ENCODE measurements at places on chromosomes 11 and 22. TPM values are rescaled to one million over a fixed set of nuclear protein-coding genes. Genes with fewer than 3 reads are reported as not detected.

DNA sequence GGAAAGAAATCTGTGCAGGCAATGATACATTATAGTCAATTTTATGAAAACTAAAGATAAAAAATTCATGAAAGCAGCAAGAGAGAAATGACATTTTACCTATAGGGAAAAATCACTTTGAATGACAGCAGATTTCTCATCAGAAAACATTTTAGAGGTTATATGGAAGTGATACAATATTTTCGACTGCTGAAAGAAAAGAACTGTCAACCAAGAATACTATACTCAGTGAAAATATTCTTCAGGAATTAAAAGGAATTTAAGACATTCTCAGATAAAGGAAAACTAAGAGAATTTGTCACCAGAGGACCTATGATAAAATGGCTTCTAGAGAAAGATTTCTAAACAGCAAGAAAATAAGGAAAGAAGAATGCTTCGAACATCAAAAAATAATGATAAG is 820.8 kb downstream of the DLG2 start:
- no peak for DNase-seq

The KIRREL3 gene
- total RNA-seq = not detected

DNA sequence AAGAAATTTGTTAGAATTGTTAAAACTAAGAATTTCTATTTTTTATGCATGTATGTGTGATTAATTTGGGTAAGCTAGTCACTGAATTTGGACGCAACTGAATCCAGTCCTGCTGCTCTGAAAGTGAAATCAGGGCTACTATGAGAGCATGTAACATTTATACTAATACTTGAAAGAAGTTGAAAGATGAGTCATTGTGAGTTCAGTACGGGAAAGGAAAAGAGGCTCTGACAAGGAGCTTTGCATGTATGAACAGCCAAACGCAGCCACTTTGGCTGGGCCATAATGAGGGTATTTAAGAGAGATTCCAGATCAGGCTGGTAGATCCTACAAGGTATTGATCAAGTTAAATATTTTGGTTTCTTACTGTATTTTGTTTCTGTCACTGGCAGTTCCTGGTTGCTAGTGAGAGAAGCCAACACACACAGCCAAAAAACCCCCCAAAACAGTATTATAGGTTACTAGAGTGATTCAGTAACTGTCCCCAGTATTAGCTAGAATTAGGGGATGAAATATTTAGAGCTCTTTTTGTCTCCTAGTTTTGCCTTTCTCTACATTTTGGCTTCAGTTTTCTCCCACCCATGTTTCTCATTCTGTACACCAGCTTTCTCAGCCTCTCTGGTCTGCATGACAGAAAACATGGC is 14.1 kb downstream of the AASDHPPT start:
- DNase-seq = no peak

- DNase-seq = peak; percentile 83
Observed at GRCh38 chr22:45994491-45995404, 17.8 kb upstream of the WNT7B start.

GRCh38 chr11:36390963-36391471 is 94.9 kb downstream of the PRR5L start:
- no peak for DNase-seq

DNA sequence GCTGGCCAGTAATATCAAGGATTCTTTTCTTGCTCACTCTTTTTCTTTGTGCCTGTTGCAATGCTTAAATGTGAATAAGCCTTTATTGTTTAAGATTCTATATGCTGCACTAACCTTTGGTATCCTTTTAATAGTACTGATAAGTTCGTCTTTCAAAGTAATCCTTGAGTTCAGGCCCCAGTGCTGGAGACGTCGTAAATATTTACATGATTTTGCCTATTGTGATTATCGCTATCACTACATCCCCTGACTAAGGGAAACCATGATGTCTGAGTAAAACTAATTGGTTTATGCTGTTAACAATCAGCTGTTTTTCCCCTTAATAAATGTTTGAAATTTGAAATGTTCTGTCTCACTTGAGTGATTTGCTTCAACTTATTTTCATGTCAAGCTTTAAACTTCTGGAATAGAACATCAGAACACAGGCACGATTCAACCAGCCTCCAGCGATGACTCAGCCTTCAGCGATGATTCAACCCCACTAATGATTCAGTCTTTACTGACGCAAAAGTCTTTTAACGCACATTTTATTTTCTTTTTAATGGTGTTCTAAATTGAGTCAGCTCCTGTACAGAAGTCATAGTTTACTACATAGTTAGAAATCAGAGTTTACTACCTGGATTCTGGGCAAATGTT is 3.9 kb downstream of the HTATIP2 start:
- DNase-seq = no peak

DNA sequence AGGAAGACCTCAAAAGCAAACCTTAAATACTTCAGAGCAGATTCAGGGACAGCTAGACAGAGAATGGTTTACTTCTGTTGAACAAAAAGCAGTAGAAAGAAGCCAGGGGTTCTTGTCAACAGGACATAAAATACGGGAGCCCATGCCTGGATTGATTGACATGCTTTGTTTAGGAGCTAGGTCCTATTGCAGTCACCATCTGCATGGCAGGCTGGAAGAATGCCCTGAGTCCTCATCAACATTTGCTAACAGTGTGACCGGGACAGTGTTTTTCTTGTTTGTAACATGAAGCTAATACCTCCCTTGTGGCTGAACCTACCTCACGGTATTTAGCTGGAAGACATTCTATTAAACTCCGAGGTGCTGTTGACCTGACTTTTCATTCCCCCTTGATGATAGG is 225.4 kb downstream of the NTM start:
- DNase-seq = no peak

DNA sequence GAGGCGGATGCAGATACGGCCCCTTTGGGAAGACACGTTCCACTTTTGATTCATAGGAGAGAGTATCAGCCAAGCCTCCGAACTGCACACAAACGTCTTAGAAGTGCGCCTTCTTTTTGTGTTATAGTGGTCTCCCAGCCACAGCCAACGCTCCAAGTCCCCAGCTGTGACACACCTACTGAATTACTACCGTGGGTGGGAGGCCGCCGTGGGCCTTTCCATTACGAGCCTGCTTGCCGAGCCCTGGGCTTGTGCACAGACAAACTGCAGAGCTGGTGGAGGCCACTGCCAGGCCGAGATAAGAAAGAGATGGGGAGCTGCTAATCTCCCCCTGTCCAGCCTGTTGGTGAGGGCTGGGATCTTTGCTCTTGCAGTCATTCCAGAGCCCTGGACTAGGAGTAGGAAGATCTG is 761 bp downstream of the HMBS start:
- no peak for DNase-seq

DNA sequence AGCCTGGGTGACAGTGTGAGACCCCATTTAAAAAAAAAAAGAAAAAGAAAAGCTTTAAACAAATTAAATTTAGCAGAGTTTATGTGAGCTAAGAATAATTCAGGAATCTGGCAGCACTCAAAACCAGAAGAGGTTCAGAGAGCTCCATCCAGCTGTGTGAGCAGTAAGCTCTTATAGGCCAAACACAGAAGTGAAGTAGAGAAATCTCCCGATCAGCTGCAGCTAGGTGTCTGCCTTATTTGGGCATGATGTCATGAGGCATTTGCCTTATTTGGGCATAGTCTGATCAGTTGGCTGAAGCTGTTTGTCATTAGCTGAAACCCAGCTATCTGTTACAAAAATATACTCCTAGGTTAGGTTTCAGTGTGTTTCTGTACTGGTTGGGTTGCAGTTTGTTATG is 8.2 kb downstream of the MS4A15 start:
- no peak for DNase-seq

- DNase-seq = peak; percentile 35
Observed at GRCh38 chr22:20979243-20979809, 2.8 kb upstream of the LZTR1 start.

The FHIP1B gene
- 33.8 TPM for total RNA-seq

DNA sequence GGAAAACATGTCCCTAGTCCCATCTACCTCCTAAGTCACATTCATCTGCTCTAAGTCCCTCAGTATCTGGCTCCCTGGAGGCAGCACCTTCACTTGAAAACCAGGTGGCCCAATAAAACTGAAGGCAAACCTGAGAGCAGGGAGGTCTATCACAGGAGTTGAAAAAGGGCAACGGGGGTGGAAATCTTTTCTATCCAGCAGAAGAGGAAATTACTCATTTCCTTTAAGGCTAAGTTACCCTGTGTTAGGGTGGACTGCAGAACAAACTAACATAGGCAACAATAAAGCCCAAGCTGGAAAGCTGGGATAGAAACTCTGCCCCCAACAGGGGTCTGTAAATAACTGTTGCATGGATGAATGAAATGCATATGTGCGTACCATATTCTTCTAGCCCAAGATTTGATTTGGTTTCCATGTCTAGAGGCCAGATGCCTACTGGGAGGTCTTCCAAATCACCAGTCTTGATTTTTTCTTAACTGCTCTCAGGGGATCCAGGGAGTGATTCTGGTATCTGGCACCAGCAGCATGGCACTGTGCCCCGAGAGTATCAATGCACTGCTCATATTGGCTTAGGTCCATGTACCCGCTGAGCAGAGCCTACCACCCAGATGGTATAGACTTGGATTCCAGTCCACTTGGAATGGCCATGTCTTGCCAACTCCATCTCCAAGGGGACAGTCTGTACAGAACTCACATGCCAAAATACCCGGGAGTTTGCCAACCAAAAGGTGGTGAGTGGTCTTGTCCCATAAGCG is 350.0 kb upstream of the NCAM1 start:
- no peak for DNase-seq

The FANCF gene
- 8.8 TPM for total RNA-seq

GRCh38 chr22:44638971-44639760 is 62.8 kb upstream of the PRR5 start:
- DNase-seq = no peak

DNA sequence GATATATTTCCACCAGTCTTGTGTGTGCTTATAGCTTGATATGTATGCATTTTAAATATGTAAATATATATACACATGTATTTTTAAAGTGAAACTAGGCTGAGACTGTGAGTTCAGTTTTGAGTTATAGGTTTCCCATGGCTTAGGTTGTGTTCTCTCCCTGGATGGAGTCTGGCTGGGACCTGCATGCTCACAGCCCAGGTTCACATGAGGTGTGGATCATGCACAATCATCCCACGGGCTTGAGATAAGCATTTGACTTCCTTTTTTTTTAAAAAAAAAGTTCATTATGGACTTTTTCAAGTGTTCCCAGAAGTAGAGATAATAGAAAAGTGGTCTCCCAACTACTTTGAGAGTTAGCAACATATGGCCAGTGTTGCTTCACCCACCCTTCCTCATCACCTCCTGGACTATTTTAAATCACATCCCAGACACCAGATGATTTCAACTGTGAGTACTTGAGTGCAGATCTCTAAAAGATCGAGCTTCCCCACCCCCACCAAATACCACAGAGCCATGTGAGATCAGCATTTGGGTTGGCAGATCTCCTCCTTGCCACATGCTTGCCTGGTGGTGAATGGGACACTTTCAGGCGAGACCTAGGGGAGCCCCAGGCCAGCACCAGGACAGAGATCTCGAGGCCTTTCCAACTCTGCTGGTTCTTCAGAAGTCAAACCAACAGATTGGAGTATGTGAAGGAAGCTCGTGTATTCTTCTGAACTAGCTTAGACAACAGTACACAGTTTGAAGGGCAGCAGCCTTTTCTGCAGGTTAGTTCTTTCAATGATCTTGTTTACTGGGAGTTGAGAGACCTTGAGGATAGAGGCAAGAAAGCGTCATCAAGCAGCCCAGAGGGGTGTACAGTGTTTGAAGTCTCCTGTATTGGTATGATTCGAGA is 15.9 kb downstream of the MED15 start:
- no peak for DNase-seq

DNA sequence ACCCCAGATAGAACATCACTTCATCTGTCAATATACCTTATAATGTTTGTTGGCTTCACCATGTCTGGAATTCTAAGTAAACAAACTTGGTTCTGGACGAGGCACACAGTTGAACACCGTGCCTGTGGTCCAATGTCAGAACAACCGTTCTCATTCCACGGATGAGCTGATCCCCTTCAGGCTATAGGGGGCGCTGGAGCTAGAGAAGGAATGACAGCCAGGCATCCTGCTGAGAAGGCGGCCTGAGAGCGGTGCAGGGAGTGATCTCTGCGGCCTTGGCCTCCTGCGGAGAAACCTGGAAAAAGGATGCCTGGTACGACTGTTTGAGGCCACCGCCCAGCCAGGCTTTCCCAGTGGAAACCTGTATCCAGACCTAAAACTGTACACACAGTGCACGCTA is 48.7 kb downstream of the FDX1 start:
- no peak for DNase-seq

DNA sequence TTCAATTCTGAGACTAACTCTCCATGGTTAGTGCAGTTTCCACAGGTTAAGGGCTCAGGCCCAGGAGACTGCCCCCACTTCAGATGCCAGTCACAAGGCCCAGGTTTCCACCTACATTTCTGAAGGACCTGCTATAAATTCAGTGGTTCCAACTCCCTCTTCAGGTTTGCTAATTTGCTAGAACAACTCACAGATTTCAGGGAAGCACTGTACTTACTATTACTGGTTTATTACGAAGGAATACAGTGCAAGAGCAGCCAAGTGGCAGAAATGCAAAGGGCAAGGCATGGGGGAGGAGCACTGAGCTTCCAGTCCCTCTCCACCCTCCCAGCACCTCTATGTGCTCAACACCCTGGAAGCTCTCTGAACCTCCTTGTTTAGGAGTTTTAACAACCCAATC is 39.3 kb upstream of the SPON1 start:
- no peak for DNase-seq

The MEI1 gene
- total RNA-seq = 53.8 TPM

GRCh38 chr22:30015229-30015797 is 65.0 kb upstream of the HORMAD2 start:
- DNase-seq = no peak

GRCh38 chr11:13336246-13336878 is 58.8 kb downstream of the BMAL1 start:
- DNase-seq = no peak

GRCh38 chr22:30245985-30246813 is at the start of gene LIF:
Gene LIF (minus strand): TSS chr22:30246759. CDS start chr22:30246695, 64 bp downstream.
- DNase-seq = peak; percentile 45

GRCh38 chr11:122832721-122833470 is 5.4 kb upstream of the CRTAM start:
- no peak for DNase-seq

DNA sequence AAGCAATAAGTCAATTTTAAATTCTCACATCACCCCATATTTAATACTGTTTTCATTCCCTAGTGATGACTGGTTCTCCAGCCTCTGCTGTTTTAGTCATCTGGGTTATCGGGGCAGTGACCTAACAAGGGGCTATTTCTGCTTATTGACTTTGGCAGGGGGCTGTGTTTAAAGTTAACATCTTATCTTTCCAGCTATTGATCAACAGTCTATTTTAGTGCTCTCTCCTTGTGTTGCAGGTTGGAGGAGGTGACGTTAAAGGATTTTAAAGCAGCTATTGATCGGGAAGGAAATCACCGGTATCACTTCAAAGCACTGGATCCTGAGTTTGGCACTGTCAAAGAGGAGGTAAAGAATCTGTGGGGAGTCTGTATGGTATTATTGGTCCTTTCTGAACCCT is 7.7 kb upstream of the DLAT start:
- no peak for DNase-seq

- no peak for DNase-seq
Observed at GRCh38 chr11:126992065-126992803, 8.3 kb downstream of the KIRREL3 start.

The CNTN5 gene
- not detected for total RNA-seq

GRCh38 chr11:74689666-74690065 is 41.6 kb downstream of the CHRDL2 start:
- DNase-seq = no peak

Data from T-helper 17 cell (primary cell).